ENCODE measurements at places on chromosomes 5 and 9.

GRCh38 chr5:181189363-181189961 lies 15.5 kb downstream of the TRIM7 start:
- DNase-seq, result no peak

DNA sequence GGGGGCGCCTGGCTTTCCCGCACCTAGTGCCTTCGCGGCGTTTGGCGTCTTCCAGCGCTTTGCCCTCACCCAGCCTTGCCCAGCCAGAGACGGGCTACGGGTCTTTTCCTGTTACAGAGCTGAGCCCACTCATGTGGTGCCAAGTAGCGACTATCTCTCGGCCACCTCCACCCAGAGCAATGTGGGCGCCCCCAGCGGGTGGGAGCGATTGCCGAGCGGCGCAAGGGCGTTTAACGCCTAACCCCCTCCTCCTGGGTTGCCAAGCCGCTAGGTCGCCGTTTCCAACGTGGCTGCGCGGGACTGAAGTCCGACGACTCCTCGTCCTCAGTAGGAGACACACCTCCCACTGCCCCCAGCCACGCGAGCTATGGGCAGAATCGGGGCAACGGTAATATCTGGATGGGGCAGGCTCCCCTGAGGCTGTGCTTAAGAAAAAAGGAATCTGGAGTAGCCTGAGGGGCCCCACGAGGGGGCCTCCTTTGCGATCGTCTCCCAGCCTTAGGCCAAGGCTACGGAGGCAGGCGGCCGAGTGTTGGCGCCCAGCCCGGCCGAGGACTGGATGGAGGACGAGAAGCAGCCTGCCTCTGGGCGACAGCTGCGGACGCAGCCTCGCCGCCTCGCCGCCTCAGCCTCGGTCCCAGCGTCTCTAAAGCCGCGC lies 5.8 kb downstream of the TLX3 start:
- no peak for DNase-seq

DNA sequence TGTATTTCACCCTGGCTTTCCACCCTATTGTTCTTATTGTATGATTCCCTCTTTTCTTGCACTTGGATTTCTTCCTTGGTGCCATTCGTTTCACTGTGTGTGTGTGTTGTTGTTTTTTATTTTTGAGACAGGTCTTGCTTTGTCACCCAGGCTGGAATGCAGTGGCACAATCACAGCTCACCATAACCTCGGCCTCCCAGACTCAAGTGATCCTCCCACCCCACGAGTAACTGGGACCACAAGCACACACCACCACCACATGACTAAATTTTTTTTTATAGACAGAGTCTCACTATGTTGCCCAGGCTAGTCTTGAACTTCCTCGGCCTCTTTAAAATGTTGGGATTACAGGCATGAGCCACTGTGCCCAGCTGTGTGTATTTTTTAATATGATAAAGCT lies 72.0 kb downstream of the MLLT3 start:
- DNase-seq, result no peak

GRCh38 chr5:44412286-44412685 lies 23.1 kb upstream of the FGF10 start:
- no peak for DNase-seq

DNA sequence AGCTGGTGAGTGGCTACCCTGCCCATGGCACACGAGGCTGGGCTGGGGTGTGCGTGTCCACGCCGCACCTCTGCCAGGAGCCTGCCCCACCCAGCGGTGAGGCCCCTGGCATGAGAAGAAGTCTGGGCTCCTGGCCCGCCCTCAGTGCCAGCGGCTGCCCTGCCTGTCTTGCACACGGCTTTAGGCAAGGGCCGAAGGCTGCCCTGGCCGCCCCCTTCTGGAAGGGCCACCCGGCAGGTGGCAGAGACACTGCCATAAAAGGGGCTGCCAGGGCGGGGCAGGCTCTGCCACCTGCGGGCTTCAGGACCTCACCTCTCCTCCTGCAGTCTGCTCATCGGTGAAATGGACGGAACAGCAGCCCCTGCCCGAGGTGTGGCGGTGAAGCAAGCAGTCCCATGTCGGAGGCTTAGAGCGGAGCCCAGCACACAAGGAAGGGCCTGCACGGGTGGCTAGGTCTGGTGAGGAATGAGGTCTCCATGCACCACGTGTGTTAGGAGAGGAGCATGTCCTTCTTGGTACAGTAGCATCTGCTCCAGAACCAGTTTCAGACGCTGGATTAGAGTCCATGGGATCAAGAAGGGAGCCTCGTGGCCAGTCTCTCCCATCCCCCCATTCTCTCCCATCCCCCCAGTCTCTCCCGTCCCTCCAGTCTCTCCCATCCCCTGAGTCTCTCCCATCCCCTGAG lies 34.8 kb upstream of the TMEM250 start:
- no peak for DNase-seq

- no peak for DNase-seq
These were observed 104.7 kb upstream of the PHYKPL start for GRCh38 chr5:178337334-178337741.

DNA sequence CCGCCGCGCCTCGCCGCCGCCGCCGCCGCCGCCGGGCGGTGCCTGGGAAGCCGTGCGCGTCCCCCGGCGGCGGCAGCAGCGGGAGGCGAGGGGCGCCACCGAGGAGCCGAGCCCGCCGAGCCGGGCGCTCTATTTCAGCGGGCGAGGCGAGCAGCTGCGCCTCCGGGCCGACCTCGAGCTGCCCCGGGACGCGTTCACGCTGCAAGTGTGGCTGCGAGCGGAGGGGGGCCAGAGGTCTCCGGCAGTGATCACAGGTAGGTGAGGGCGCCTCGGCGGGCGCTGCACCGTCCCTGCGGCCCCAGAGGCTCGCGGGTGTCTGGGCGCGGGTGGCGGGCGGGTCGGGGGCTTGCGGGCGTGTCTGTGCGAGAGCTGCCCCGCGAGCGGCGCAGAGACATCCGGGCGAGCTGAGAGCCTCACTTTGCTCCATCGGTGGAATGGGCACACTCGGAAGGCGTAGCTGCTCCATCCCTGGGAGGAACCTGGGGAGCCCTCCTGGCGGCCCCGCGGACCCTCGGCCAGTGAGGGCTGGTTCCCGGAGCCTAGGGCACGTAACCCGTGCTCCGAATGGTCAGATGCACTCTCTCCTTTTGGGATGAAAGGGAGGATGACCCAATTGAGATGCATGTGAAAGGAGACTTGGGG lies 864 bp downstream of the PAPPA start:
- DNase-seq, result peak; percentile 24

DNA sequence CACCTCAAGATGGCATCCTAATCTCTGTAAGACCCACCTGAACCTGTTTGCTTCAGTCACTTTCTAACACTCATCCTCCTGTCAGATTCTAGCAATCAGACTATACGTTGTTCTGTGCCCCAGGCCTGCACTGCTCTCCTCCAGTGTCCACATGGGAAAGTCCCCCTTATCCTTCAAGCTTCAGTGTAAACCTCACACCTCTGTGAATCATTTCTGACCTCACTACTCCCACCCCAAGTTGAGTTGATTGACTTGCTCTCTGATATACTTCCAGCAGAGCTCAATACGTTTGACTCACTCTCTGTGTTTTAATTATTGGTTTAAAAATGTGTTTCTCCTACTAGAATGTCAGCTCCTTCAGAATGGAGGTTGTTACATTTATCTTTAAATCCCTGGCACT lies 240.2 kb downstream of the FBXL17 start:
- DNase-seq, result no peak

- DNase-seq, result no peak
These were observed 9.9 kb downstream of the ANP32B start for GRCh38 chr9:97993000-97993399.

DNA sequence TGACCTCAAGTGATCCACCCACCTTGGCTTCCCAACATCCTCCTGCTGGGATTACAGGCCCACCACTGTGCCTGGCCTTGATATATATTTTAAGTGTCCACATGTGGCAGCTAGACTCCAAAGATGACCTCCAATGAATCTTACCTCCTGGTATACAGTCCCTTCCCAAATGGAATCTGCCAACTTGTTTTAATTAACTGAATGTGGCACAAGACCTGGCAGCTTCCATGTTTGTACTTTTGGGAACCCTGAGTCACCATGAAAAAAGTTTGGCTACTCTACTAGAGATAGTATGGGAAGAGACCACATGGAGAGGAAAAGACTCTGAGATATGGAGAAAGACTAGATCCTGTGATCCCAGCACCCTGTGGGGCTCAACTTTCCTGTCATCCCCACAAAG lies 42.5 kb downstream of the CCL28 start:
- no peak for DNase-seq

GRCh38 chr5:126636956-126637355 lies 36.2 kb downstream of the PHAX start:
- no peak for DNase-seq

DNA sequence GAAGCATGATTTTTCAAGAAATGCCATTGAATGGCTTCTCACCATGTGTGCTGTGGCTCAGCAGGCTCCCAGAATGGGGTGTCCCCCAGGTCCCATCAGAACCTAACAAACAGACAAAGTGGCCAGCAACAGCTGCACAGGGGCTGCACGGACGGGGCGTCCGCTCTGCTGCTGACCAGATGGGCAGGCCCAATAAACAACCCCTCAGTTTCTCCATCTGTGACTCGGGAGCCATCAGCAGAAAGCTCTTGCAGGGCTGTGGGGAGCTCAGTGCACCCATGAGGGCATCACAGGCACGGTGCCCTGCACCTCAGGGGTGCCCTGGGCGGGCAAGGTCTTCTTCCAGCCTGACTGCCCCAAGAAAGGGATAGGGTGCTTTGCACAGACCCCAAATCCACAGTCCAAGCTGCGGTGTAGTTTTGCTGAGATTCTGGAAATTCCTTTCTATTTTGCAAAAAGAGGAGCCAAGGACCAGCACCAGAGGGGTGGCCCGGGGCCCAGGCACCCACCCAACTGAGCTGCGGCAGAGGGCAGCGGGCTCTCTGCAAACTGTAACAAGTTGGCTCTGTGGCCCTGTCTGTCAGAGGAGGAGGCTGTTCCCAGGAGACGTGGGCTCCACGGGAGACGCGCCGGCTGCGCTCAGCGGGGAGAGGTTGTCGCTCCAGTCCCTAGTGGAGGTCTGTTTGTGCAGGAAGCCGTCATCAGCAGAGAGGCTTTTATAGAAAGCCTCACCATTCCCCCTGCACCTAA lies 138.7 kb upstream of the PPP1R26 start:
- DNase-seq, result no peak

DNA sequence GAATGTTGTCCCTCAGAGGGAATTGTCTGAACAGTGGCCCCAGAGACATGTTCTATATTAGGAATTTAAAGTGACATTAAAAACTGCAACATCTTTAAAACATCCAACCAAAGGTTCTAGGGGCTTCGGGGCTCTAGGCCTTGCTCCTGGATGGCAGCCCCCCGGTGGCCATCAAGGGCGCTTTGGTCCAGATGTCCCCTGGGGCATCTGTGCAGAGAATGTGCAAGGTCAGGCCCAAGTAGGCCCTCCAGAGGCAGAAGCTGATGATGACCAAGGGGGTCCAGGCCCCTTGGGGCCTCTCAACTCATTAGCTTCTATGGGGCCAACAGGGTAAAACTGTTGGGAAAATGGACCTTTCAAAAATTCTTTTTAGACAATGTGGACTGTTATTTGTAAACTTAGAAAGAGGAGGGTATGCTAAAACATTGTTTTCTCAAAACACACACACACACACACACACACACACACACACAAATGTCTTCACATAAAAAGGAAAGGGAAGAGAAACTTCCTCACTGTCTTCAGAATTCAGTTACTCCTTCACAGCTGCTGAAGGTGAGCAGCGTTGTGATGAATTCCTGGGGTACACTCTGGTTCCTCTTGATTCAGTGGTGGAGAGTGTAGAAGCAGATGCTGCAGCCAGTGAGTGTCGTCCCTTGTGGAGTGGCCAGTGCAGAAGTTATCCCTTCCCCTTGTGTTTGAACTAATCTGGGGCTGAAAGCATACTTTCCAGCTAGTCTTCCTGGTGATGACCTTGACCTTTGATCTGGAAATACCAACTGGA lies 125.2 kb downstream of the WDR41 start:
- no peak for DNase-seq

DNA sequence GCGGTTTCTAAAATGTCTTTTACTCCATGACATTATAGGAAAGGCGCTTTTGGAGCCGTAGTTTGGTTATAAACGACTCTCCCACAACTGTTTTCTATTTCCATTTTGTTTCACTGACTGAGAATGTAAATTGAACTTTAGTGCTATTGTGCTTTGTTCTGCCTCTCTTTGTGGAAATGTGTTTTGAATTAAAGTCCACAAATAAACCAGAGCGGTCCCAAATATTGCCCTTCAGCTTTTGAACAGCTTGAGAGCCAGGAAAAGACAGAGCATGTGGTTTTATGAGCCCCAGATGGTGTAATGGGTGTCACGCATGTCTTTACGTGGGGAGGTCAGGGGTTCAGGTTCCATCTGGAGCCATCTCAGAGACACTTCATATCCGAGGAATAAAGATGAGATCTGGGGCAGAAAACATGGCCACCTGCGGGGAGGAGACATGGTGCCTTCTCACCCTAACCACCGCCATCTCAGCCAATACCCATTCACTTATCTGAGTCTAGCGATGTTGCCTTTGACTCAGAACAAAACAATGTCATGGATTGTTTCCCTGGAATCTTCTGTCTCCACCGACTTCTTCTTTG lies 42.5 kb upstream of the ROR2 start:
- no peak for DNase-seq

DNA sequence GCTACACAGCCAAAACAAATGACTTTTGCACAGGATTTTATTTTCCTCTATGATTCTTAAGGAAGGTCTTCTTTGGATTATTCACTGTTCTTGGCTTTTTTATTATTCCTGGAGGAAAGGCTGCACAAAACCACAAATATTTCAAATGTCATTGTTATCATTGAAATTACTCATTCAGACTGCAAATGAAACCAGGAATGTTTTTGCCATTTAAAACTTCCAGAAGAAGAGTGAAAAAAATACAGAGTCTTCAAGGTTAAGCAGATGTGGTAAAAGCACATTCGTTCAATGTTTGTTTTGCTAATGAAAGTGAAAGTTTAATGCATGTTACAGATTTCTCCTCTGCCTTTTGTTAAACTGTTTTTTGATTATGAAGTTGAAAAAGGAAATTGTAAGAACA lies 238.2 kb downstream of the TLE4 start:
- DNase-seq, result no peak

DNA sequence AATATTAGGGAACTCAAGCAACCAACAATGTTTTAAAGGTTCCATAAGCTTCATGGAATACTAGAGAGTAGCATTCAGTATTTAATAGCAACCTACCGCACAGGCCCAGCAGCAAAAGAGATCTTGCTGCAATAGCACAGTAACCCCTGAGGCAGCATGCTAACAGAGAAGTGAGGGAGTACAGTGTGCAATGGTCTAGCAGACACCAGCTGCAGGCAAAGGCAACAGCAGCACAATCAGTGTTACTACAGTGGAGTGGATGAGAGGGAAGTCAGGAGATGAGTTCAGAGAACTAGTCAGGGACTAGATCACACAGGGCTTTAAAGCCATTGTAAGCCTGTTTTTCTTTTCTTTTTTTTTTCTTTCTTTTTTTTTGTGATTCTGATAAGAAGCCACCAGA lies 2.8 kb downstream of the TICAM2 start:
- DNase-seq, result no peak

- DNase-seq, result no peak
These were observed 340.2 kb downstream of the SLCO4C1 start for GRCh38 chr5:101955891-101956290.

DNA sequence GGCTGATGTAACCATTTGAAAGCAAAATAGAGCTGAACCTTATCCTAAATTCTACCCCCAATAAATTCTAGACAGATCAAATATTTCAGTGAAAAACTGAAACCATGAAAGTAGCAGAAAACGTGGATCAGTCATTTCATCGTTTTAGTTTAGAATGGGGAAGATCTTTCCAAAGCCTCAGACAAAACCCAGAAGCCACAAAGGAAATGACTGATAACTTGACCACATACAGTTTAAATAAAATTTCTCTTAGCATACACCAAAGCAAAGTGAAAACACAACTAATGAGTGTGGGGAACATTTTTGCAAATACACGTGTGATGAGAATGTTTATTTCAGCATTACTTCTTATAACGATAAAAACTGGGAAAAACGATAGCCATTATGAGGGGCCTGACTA lies 284.8 kb downstream of the ADGRV1 start:
- no peak for DNase-seq
